Breast epithelium (tissue), 4 donors: ENCODE measurements at places on chromosomes 12 and 14. TPM values are rescaled to one million over a fixed set of nuclear protein-coding genes. Genes with fewer than 3 reads are reported as not detected.

The CMA1 gene
- 0.66 TPM for total RNA-seq

The TDRD9 gene
- 4.0 TPM for total RNA-seq

The HOXC12 gene
- total RNA-seq: not detected

The FAR2 gene
- total RNA-seq: 18.2 TPM

The TOMM20L gene
- not detected for total RNA-seq

DNA sequence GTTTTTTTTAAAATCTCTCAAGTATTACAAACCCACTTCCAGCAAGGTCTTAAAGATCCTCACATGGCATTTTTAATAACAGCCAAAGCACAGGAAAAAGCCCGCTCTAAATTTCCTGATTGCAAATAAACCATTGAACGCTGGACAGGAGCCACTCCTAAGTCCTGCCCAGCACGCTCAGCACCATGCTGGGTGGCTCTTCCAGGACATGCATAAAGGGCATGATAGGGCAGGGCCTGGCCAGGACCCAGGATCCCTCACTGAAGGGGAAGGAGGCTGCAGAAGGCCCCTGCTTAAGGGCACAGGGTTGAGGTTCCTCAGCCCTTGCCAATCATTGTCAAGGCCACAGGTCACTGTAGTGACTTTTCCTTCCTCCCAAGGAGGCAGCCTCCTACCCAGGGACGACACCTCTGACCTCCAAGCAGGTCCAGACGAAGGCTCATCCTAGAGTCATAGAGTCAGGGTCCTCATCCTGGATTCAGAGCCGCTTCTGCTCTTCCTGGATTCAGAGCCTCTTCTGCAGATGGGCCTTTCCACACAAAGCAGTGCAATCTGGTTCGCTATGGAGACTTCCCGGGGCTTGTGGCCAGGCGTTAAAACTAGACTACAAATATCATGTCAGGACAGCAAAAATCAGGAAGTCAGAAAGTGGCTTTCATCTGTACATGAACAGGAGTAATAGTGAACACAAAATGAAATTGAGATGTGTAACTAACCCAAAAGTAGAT lies 123.8 kb downstream of the GCH1 start:
- H3K36me3 ChIP-seq: no peaks in the 10 kb centered on the region
- no peak overlapping the region for H3K27ac ChIP-seq
- no peak for DNase-seq

DNA sequence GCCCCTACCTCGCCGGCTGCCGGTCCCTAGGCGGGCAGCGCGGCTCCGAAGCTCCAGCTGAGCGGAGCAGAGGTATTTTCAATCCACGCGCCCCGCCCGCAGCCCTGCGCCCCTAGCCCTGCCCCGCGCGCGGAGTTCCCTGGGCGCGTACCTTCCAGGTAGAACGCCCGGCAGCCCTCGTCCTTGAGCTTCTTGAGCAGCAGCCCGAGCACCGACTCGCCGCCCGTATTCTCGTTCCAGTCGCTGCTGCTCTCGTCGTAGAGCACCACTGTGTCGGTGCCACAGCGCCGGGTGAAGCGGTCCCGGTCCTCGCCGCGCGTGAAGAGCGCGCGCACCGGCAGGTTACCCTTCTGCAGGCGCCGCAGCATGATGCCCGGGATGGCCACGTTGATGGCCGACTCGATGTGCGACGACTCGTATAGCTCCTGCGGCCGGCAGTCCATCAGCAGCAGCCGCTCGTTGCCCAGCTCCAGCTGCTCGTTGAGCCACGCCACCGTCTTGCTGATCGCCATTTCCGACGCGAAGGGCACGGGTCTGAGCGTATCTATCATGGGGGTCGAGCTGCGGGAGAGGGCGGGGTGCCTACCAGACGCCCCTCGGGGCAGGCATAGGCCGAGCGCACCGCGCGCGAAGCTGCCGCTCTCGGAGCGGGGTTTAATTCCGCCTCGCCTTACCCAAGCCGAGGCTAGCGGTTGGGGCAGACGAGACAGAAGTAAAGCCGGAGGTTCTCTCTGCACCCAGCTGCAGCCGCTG lies 636 bp downstream of the DUSP6 start:
- H3K27me3 ChIP-seq: no peaks in the 10 kb centered on the region
- no peaks in the 10 kb centered on the region for H3K36me3 ChIP-seq
- no peak for DNase-seq
- peak overlapping the region; percentile 91 for H3K4me3 ChIP-seq
- H3K4me1 ChIP-seq: peaks cover 10% of the 10 kb centered on the region

DNA sequence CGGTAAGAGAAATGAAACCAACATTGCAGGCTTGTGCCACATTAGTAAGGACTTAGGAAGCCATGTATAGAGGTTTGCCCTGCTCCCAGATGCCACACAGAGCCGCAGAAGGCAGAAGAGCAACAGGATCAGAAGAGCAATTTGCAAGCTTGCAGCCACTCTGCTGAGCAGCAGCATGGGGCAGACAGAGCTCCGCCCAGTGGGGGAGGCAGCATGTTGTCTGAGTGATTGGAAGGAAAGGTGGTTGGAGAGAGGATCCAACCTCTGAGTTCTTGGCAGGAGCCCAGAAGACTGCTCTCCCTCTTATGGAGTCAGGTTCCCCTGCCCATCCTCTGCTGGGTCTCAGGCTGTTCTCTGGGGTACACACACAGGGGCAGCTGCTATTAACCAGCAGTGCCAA lies 2.3 kb upstream of the KRT6A start:
- H3K27me3 ChIP-seq: peaks cover 5% of the 10 kb centered on the region
- peak overlapping the region; percentile 84 for H3K27ac ChIP-seq
- DNase-seq: no peak
- no peak overlapping the region for H3K4me3 ChIP-seq

DNA sequence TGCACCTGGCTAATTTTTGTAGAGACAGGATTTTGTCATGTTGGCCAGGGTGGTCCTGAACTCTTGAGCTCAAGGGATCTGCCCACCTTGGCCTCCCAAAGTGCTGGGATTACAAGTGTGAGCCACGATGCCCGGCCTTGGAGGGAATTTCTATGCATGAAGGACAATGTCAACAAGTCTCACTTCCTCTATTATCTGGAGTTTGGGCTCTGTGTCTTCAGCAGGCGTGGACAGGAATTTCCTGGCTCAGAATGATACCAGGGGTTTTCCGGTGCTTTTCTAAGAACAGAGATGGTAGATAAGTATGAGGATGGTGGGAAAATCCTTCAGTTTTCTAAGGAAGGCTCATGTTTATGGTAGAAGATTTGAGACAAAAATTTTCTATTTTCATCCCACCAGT lies 75.0 kb upstream of the CCDC60 start:
- H3K4me1 ChIP-seq: no peaks in the 10 kb centered on the region
- DNase-seq: no peak
- no peak overlapping the region for H3K4me3 ChIP-seq
- H3K36me3 ChIP-seq: no peaks in the 10 kb centered on the region
- H3K27me3 ChIP-seq: no peaks in the 10 kb centered on the region
- no peak overlapping the region for H3K27ac ChIP-seq

DNA sequence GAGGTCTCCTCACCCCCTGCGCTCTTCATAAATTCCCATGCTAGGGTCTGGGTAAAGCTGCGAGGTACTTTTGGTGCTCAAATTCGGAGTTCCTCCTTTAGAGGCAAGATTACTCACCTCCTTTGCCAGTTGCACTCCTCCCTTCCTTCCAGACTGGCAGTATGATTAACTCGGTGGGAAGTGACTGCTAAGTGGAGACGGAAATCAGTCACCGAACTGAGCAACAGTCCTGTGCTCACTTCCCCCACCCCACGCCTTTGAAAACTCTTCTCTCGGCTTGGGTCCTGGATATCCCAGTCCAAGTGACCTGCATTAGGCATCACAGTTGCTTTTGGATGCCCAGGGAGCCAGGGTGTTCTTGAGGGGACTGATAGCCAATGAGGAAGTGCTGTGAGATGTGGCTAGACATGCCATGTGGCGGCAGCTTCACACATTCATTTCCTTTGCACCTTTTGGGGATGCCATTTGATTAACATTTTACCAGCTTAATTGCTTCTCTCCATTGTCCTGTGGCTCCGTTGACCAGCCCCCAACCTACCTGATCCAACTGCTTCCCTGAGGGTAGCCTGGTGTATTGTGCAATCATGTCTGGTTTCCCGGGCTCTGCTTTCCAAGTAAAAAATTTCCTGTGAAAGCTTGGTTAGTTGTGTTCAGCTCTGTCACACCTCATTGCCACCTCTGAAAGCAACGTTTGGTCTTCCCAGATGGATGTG lies 840 bp downstream of the PNP start:
- no peak for DNase-seq
- H3K4me3 ChIP-seq: peak overlapping the region; percentile 85
- no peaks in the 10 kb centered on the region for H3K36me3 ChIP-seq
- H3K27me3 ChIP-seq: no peaks in the 10 kb centered on the region

- no peak for DNase-seq
- no peaks in the 10 kb centered on the region for H3K36me3 ChIP-seq
- H3K27ac ChIP-seq: no peak overlapping the region
- peaks cover 5% of the 10 kb centered on the region for H3K27me3 ChIP-seq
- no peaks in the 10 kb centered on the region for H3K4me1 ChIP-seq
- H3K4me3 ChIP-seq: no peak overlapping the region
Measured at GRCh38 chr14:98897605-98898309, 374.2 kb downstream of the BCL11B start.

- peak overlapping the region; percentile 66 for H3K4me3 ChIP-seq
- peak overlapping the region; percentile 99 for H3K27ac ChIP-seq
- no peaks in the 10 kb centered on the region for H3K4me1 ChIP-seq
- H3K27me3 ChIP-seq: no peaks in the 10 kb centered on the region
- no peaks in the 10 kb centered on the region for H3K36me3 ChIP-seq
- DNase-seq: no peak
Measured at GRCh38 chr14:75258079-75258802, 20.4 kb upstream of the FOS start.

DNA sequence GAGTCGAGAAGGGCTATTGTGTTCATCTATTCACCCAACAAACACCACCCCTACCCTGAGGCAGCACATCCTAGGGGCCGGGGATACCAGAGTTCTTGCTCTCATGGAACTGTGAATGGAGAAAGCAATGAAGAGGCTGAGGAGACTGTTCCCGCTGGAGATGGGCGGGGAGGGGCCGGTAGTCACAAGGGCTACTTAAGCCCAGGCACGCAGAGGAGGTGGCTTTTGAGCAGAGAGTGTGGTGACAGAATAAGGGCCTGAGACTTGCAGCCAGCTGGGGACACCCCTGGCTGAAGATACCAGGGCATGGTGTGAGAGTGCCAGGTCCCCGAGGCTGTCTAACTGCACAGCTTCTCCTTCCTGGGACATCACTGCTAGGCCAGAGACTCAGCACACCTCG lies 114.1 kb upstream of the EVL start:
- no peaks in the 10 kb centered on the region for H3K36me3 ChIP-seq
- H3K4me1 ChIP-seq: no peaks in the 10 kb centered on the region
- no peaks in the 10 kb centered on the region for H3K27me3 ChIP-seq
- no peak overlapping the region for H3K27ac ChIP-seq

GRCh38 chr14:24179294-24179960 lies 7.5 kb downstream of the REC8 start:
- no peaks in the 10 kb centered on the region for H3K4me1 ChIP-seq
- H3K27ac ChIP-seq: peak overlapping the region; percentile 66
- no peaks in the 10 kb centered on the region for H3K27me3 ChIP-seq
- H3K36me3 ChIP-seq: peaks cover 7% of the 10 kb centered on the region
- DNase-seq: no peak
- H3K4me3 ChIP-seq: no peak overlapping the region

- no peaks in the 10 kb centered on the region for H3K4me1 ChIP-seq
- DNase-seq: no peak
- no peaks in the 10 kb centered on the region for H3K27me3 ChIP-seq
- H3K27ac ChIP-seq: no peak overlapping the region
Measured at GRCh38 chr12:81207664-81208063, 129.8 kb downstream of the ACSS3 start.

DNA sequence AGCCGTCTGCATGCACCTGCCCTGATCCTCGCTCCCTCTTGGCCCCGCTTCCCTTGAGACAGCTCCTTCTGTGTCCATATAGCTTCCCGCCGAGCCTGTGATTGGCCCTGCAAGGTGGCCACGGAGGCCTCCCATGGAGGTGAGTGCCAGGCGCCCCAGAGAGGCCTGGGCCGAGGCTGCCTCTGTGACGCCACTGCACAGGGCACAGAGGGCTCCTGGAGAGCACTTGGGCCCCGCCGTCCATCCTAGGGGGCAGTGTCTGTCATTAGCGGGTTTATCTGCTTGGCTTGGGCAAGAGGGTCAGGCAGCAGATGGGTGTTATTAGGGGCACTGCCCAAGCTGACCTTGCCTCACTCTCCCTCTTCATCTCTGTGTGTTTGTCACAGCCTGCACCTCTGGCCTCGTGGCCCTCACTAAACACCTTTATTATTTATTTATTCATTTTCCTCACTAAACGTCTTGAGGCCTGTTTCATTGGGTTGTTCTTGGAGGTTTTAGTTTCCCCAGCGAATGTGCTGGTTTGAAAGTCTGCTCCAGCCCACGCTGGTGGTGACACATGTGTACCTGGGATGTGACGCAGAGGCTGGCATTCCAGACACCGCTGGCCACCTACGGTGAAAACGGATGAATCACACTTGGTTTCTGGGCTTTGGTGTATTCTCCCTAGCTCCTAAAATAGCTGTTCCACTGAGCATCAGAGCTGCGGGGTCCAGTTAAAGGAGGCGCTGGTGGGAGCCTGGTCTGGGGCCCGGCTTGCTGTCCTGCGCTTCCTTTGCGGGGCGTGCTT lies 5.9 kb downstream of the ZFYVE21 start:
- no peak overlapping the region for H3K27ac ChIP-seq
- H3K4me3 ChIP-seq: no peak overlapping the region
- H3K27me3 ChIP-seq: no peaks in the 10 kb centered on the region

- no peak overlapping the region for H3K4me3 ChIP-seq
- H3K27me3 ChIP-seq: no peaks in the 10 kb centered on the region
- DNase-seq: no peak
- no peaks in the 10 kb centered on the region for H3K36me3 ChIP-seq
- H3K4me1 ChIP-seq: no peaks in the 10 kb centered on the region
- no peak overlapping the region for H3K27ac ChIP-seq
Measured at GRCh38 chr12:22698576-22698975, 73.6 kb downstream of the ETNK1 start.

GRCh38 chr12:72889791-72890190 lies 617.6 kb downstream of the TRHDE start:
- no peak for DNase-seq
- no peaks in the 10 kb centered on the region for H3K27me3 ChIP-seq
- no peaks in the 10 kb centered on the region for H3K4me1 ChIP-seq
- no peak overlapping the region for H3K4me3 ChIP-seq

GRCh38 chr14:68685419-68686204 lies 107.3 kb downstream of the ZFP36L1 start:
- no peaks in the 10 kb centered on the region for H3K4me1 ChIP-seq
- H3K4me3 ChIP-seq: no peak overlapping the region
- no peak for DNase-seq
- peak overlapping the region; percentile 44 for H3K27ac ChIP-seq

DNA sequence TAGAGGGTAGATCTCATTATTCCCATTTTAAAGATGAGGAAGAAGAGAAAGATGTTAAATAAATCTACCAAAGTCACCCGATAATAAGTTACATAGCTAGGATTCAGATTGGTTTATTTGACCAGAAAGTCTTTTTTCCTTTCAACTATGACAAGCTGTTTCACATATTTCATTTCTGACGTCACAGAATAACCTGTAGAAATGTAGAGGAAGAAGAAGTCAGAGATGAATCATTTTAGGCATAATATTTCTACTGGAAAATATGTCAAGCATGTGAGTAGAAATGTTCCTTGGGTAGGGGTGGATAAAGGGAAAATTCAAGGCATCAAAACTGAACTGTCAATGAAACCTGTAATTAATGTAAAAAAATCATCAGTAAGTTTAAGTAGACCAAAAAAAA lies 107.0 kb downstream of the MGST1 start:
- no peak for DNase-seq
- H3K4me3 ChIP-seq: no peak overlapping the region
- no peaks in the 10 kb centered on the region for H3K4me1 ChIP-seq
- no peaks in the 10 kb centered on the region for H3K27me3 ChIP-seq
- no peaks in the 10 kb centered on the region for H3K36me3 ChIP-seq
- H3K27ac ChIP-seq: no peak overlapping the region
